ENCODE measurements at places on chromosomes 3 and 15.

DNA sequence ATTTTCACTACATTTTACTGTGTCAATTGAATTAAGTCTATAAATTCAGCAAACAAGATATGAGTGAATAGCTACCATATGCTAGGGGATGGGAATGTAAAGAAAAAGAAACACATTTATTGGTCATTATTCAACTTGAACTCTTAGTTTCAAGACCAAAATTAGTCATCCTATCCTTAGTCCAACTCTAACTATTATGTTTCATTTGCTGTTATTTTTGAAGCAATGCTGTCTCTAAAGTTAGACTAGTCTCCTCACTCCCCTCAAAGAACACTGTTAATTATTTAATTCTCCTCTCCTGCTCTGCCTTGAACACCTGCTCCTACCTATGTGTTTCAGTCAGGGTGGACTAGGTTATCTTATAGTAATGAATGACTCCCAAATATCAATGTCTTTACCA lies 920.9 kb downstream of the TUSC7 start:
- DNase-seq = no peak

GRCh38 chr15:31271711-31272557 lies 54.7 kb upstream of the KLF13 start:
- DNase-seq = no peak

- DNase-seq = no peak
Measured at GRCh38 chr3:72133329-72134011, 348.5 kb upstream of the PROK2 start.

DNA sequence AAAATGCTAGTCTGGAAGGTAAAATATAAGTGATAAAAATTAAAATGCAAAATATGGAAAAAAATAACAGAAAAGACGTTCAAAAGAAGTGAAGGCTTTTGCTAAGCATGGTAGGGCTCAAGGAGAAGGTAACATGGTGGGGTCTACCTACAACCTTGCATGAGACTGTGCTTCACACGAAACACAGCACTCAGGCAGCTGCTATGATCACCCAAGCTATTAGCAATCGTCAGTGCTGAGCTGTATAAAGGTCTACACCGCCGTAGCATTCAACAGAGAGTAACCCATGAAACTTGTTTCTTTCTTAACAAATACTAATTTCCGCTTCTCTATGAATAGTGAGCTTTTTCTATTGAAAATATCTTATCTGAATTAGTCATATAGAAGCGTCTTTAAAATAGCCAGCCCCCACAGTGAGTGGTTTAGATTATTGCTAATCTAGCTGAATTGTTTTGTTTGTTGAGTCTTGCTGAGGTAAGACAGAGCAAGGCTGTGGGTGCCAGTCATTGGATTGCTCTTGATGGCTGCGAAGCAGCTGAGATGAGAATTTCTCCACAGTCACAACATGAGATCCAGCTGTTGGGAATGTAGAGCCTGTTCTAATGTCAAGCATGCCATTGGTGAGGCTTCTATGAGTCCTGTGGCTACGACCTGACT lies 230.0 kb downstream of the KLF13 start:
- DNase-seq = no peak

- no peak for DNase-seq
Measured at GRCh38 chr3:150144191-150144708, 173.6 kb upstream of the PFN2 start.

GRCh38 chr3:124965413-124965812 lies 30.9 kb upstream of the MUC13 start:
- no peak for DNase-seq

DNA sequence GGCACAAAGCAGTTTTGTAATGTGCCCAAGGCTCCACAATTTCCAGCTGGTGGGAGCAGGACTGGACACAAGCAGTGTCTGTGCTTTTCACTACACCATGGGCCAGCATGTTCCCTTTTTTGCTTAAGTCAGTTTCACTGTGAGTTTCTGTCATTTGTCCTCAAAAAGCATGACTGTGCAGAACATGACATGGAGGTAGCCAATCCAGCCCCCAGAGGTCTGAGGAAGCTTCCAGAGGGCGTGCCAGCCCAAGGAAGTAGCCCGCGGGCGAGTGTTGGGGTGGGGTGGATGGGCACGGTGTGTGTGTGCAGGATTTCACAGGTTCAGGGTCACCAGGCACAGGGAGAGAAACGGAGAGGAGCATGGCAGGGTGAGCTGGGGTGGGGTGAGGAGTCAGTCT lies 8.0 kb upstream of the EEFSEC start:
- DNase-seq = no peak

GRCh38 chr3:52347716-52348635 lies 31.9 kb downstream of the DNAH1 start:
- no peak for DNase-seq
